Coronary artery (tissue), 2 donors: ENCODE measurements at places on chromosomes 6 and 20.

GRCh38 chr6:30020626-30021025, 40.4 kb upstream of the POLR1H start:
- DNase-seq, result no peak

DNA sequence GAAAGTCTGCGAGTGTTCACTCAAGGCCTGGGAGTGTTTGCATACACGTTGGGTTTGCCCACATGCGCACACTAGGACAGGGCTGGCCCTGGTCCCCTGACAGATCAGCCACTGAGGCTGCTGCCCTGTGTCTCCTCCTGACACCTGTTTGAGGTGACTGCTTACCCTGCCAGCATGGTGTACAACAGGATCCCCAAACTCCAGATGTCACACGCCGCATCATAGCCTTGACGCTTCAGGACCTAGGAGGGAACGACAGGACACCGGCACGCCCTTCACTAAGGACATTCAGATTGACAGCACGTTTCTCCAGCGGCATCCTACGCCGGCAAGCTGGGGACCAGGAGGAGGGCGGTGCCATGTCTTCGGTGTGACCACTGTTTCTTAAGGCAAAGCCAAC, 37.0 kb upstream of the MPC1 start:
- DNase-seq, result no peak

- no peak for DNase-seq
Observed at GRCh38 chr20:21029341-21029740, 76.8 kb downstream of the LINC00237 start.

GRCh38 chr20:44714701-44715498, at the start of gene CCN5:
Gene CCN5 (plus strand): TSS chr20:44715369. CDS start chr20:44715391, 22 bp downstream.
- peak; percentile 95 for DNase-seq

GRCh38 chr6:90663873-90664272, 77.0 kb upstream of the MAP3K7 start:
- DNase-seq, result no peak

GRCh38 chr6:138285800-138286199, 67.5 kb upstream of the PBOV1 start:
- DNase-seq, result no peak

- no peak for DNase-seq
Observed at GRCh38 chr6:82741996-82742385, 323.6 kb downstream of the UBE3D start.

DNA sequence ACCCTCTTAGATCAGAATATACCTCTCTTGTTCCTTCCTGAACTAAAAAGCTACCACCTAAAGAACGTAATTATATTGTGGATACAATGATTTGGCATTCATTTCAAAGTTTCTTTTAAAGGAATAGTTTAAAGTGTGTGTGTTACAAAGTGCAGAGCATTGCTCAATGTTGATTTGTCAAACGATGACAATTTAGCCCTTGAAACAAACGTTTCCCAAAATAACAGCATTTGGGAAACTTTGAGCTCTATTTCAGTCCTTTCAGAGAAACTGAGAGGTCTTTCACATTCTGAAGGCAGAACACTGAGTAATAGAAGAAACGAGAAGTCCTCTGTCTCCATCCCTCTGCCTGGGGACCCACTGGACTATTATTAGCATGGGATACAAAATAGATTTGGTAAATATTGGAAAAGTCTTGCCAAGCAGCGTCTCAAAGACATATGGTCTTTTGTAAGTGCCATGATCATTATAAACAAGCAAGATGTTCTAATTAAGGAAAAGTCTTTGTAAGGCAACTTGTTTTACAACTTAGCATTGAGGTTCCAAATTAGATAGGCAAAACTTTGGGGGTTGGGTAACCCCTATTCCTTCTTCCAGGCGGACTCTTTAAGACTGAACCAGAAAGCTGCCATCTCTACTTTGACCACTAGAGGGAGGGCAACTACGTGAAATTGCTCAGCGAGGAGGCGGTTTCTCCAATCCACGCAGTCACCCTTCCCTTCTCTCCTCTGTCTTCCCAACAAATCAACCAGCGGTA, 208.8 kb downstream of the RNF144B start:
- no peak for DNase-seq

- no peak for DNase-seq
Observed at GRCh38 chr6:160678744-160679401, 14.8 kb upstream of the LPA start.

GRCh38 chr20:63118303-63119120, 97.4 kb downstream of the YTHDF1 start:
- DNase-seq, result no peak

DNA sequence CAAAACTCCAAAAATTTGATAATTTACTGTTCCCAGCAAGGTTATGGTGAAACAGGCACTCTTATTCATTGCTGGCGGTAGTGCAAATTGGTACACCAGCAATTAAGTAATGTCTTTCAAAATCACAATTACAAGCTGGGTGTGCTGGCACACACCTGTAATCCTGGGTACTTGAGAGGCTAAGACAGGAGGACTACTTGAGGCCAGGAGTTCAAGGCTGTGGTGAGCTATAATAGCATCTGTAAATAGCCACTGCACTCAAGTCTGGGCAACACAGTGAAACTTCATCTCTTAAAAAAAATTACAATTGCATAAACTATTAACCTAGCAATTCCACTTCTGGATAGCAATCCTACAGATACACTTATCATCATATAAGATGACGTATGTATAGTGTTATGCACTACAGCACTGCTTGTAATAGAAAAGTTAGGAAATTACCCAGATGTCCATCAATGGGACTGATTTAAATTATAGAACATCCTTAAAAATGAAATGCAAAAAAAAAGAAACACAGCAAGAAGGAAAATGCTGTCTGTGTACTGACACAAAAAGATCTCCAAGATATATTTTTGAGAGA, 31.4 kb downstream of the NCOA6 start:
- DNase-seq, result no peak

GRCh38 chr6:54085541-54085940, 25.7 kb upstream of the MLIP start:
- DNase-seq, result no peak

DNA sequence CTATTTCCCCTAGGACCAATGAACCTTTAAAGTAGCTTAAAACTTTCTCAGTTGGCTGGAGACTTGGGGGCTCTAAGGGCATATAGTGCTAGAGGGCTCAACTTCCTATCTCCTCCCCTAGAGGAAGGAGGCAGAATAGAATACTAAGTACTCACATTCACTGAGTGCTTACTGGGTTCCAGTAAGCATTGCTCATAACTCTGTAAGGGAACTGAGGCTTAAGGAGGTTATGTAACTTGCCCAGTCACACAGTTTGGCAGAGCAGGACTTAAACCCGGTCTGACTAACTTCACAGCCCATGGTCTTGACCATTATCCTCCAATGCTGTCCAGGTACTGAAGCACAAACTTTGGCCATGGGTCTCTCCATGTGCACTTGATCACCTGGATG, 12.5 kb downstream of the SESN1 start:
- no peak for DNase-seq

DNA sequence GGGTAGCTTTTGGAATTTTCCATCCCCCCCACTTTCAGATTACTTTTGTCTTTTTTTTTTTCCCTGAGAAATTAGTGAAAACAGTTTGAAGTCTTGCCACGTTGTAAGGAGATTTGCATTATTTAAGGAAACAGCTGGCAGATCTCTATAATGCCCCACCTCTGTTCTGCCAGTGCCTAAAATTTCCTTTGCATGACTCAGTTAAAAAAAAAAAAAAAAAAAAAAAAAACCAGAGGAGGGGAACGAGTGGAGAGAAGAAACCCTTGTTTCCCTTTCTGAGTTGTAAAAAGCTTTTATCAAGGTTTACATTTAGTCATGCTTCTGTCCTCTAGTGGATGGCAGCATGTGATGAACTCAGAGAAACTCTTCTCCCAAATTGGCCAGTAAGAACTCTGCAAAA, 33.5 kb downstream of the CARMIL1 start:
- DNase-seq, result no peak

GRCh38 chr20:4613718-4614620, 107.7 kb upstream of the PRND start:
- no peak for DNase-seq

DNA sequence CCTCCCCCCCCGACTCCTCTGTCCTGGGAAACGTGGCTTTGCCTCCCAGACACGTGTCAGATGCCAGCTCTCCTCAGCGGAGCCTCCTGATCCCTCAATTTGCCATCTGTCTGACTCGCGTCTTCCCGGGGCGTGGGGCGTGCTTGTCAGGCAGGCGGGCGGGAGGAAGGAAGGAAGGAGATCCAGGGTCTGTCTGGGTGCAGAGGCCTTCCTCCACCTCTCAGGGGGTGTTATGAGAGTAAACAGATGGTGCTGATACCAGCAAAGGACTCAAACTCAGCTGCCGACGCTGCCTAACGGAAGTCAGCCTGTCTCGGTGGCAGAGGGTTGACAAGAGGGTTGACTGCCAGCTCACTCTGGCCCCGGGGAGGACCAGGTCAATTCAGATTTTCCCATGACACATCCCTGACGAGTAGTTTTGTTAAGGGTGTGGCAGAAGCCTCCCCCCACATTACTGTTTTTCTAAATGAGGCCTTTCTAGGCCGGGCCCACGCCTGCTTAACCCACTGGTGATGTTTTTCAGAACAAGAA, 17.0 kb downstream of the UQCC2 start:
- no peak for DNase-seq

DNA sequence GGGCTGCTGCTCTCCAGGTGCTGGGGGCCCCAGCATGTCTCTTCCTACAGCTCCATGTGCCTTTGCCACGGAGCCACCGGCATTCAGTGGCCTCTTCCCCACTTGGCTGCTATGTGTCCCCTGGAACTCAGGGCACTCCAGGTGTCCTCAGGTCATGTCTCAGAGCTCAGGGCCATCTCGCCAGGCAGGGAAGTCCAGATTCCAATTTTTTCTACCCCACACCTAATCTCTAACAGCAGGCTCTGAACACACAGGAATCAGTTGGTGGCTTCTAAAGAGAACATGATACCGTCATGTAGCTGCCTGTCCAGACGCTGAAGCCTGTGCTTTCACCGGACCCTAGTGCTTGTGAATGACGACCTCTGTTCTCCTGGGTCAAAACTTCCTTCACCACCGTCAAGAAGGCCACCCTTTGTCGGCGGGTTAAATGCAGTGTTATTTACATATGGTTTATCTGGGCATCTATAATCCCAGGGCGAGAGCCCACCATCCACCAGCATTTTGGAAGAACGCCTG, 4.2 kb upstream of the SLCO4A1 start:
- no peak for DNase-seq

DNA sequence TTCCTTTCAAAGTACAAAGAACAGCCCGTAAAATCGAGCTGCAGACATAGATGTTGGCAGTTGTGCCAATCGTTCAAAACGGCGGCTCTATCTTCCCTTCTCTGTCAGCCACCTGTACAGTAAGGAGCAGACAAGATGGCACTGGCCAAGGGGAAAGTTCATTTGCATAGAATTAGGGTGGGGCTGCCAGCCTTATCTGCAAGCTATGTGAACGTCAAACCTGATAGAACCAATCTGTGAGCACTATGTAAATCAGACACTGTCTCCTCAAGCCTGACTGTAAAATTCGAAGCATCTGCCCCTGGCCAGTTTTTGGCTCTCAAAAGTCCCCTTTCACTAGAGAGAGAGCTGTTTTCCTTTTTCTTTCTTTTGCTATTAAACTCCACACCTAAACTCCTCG, 374.5 kb downstream of the EPM2A start:
- no peak for DNase-seq

DNA sequence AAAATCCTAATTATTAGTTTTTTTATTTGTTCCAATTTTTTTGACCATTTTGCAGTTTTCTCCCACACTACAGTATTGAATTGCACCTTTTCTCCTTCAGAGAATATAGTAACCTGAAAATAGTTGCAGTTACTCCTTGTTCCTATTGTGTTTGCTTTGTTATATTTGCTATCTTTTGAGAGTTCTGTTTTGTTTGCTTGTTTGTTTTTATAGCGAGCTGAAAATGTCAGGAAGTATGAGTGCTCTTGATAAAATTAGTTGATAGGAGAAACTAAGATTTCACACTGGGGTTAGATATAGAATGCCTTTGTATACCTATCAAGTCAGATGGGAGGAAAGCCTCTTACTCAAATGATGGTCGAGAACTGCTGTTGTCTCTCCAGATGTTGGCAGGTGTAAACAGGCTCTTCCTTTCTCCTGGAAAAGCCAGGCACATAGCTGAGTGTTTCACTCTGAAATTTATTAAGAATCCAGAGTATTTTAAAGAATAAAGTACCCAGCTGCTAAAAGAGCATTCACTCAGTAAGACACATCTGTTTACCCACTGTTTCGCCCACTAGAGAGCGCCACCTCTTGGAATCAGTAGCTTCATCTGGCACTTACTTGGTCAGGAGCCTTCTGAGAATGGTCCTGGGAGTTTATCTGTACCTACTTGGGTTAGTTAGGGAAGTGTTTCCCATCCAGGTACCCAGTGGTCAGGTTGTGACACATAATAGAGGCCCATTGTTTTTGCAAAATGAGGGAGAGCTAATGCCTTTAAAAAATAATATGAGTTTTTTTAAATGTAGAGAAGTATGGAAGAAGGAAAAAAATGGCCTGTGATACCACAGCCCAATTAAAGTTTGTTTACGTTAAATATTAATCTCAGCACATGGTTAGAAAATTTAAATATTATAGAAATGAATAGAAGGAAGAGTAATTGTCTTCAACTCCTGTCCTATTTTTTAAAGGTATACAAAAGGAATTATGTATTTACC, 11.2 kb downstream of the NT5DC1 start:
- DNase-seq, result no peak

DNA sequence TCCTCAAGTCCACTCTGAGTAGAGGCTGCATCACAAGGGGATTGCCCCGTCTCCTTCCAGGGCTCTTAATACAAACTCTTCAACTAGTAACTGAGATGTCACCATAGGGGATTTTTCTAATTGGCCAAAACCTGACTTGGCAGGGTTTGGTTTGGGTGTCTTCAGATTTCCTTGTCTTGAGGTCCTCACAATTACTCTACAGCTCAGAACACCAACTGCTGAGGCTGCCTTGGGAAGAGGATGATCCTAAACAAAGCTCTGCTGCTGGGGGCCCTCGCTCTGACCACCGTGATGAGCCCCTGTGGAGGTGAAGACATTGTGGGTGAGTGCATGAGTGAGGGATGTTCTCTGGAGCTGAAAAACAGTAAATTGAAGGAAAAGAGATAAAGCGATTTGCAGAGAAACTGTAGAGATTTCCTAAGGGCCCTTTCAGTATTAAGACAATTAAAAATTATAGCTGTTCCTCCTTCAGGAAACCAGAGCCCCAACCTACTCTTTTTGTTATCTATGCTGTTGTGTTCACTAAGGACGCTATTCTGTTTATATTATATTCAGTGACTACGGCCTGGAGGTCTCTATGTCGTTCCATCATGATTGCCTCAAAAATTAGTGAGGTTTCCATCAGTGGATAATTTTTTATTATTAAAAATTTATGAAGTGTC, at the start of gene HLA-DQA1:
HLA-DQA1 (plus strand) TSS at position 188 of the 662 bp plus-strand sequence; CDS start at position 241, 53 bp downstream.
- DNase-seq, result no peak
